GM13976 (cell line): ENCODE measurements at places on chromosomes 5 and 9.

DNA sequence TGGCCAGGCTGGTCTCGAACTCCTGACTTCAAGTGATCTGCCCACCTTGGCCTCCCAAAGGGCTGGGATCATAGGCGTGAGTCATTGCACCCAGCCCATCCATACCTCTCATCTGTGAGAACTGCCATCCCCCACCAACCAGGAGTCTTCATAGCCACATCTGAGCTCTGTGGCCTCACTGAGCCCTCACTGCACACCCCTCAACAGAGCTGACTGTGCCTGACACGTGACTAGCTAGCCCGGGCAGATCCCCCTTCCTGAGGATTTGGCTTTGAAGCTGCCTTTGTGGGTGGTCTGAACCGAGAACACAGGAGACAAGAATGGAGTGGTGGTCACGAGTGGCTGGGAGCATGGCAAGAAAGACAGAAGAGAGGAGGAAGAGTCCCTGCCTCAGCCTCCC is 15.6 kb downstream of the AK8 start:
- no peak for DNase-seq

DNA sequence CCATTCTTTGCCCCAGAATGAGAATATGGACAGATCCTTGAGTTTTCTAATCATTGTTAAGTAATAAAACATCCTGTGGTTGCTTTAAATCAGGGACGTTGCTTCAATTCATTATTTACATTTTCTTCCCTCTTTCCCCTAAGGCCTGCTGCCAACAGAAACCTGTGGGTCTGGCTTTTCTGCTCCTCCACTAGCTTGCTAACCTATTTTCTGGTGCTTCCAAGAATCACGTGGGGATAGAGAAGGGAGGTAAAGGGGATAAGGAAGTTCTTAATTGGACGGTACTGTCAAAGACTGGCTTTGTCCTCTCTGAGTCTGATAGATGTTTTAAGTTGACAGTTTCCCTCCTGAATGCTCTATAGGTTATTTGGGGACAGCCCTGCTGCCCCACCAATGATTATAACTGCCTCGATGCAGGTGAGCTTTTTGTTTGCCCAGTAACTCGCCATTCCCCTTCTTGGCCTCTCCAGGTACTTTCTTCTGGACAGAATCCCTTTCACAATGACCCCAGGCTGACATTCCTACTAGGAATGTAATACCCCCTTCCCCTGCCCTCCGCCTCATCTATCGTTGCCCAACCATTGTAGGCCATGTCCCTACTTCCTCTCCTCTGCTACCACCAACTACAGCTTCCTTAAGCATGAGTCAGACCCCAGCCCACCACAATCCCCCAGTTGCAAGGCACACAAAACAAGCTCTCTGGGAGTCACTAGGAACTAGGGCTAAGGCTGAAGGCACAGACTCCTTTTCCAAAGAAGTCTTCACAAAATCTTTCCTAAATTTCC is 19.9 kb upstream of the CPEB4 start:
- DNase-seq = no peak

GRCh38 chr9:34493972-34494535 is 28.7 kb downstream of the ENHO start:
- DNase-seq = no peak

GRCh38 chr9:24434183-24434582 is 111.5 kb downstream of the IZUMO3 start:
- no peak for DNase-seq
